ENCODE measurements at places on chromosomes 5 and 9.

DNA sequence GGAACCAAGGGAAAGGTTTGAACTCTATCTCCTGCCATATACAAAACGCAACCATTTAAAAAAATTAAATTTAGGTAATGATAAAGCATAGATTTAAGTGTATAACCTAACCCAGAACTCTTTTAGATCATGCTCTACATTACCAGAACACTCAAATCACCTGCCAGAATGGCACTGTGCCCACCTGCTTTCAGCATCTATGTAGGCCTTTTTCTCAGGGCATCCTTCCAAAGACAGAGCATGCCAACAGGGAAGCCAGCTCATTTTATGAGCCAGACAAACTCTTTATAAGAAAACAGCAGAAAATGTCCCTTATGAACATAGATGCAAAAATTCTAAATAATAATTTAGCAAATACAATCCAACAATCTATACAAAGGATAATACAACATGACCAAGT, 47.9 kb upstream of the SMAD5 start:
- DNase-seq = no peak

DNA sequence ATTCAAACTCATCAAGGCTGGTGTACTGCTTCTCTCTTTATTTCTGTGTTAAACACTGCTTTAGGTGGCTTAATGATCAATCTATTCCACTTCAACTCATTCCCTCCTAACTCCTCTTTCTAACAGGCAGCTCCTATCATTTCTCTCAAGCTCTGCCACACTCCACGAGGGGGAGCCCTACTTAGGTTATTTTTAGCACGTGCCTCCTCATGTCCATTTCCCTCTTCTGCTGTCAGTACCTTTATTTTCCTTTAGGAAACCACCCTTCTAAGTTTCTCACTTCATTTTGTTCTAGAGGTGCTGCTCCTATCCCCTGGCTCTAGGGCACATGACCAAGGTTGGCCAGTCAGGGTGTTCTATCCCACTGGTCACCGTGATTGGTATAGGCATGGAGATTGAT, 6.7 kb upstream of the BRINP1 start:
- no peak for DNase-seq

GRCh38 chr9:99876190-99876589, 30.3 kb upstream of the STX17 start:
- DNase-seq = no peak

GRCh38 chr5:135569755-135570452, 8.9 kb downstream of the CXCL14 start:
- DNase-seq = no peak

- peak; percentile 60 for DNase-seq
These were observed 281.5 kb downstream of the EFNA5 start for GRCh38 chr5:107389130-107389774.

DNA sequence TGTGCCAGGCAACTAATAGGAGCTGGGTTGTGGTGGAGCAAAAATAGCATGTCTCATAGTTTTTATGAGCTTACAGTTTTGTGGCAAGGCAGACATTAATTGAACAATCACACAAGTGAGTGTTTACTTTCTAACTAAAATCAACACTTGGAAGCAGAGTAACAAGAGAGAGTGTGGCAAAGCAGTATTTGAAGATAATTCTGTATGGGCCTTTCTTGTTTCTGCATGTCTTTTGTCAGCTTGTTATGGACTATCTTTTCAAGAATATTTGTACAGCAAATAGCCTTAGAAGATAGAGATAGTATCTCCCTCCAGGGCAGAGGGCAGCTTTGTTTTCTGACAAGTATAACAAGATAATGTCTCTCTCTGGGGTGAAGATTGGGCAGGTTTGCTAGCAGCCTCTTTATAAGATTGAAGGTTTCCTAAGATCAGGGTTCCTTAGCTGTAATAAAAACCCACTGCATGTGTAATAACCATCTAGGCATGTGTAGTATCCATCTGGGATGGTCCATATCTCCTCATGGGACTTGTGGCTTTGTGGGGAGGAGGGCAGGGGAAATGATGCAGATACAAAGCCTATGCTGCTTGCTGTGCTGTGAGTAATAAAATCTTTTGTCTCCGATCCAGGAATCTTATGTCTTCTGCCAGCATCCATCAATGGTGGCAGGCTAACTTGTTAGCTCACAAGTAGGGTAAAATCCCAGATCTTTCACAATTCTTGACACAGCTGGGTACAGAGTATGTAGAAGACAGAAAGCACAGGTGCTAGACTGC, 479.9 kb downstream of the KDM4C start:
- peak; percentile 60 for DNase-seq

GRCh38 chr5:97224112-97224750, 41.2 kb upstream of the RIOK2 start:
- peak; percentile 65 for DNase-seq

- DNase-seq = no peak
These were observed 213.0 kb downstream of the SMARCA2 start for GRCh38 chr9:2228132-2228531.

- peak; percentile 32 for DNase-seq
These were observed at the start of gene ABITRAM for GRCh38 chr9:108934323-108934893. TSS of gene ABITRAM (plus strand) at chr9:108934400. CDS start at chr9:108934487, 87 bp downstream.

DNA sequence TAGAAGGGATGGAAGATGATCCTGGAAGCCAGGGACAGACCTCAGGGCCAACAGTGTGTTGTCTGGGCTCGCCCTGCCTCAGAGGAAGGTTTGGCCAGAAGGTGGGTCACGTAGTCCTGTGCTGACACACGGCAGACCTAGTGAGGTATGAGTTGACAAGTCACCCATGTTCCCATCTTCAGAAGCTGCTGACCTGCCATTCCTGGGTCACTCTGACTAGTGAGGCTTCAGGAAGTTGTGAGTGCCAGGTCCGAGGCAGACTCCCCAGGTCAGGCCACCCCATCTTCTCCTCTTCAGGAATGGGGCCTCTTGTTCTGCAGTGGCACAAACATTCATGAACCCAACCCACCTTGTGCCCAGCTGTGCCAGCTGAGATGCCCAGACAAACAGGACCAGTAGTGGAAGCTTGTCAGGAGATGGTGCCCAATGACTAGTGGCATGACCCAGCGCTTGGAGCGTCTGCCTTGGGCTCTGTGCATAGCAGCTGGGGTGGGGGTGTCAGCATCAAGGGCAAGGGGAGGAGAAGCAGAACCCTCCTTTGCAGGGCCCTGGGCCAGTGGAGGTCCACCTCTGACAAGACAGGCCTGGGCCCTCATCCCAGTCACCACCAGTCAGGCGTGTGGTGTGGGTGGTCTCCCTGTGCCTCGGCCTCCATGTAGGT, 16.8 kb upstream of the ANGPTL2 start:
- no peak for DNase-seq

DNA sequence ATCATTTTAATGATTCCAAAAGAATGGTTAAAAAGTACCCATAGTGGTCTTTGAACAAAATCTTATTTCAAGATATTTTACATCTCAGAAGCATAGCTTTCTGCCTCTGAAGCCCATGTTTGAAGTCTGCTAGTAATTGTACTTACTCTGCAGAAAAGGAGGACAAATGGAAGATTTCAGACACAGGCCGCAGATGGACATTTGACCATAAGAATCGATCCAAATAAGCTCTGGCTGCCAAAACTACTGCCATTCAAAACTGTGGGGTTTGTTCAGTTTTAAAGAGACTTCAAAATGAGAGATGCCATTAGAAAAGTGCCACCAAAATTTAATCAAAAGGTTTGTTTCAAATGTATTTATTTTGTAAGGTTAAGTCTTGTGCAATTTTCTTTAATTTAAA, 306.7 kb downstream of the DTWD2 start:
- DNase-seq = no peak

- DNase-seq = no peak
These were observed 8.0 kb downstream of the SYNPO start for GRCh38 chr5:150648294-150649107.

GRCh38 chr9:135224921-135225541, 137.6 kb downstream of the OLFM1 start:
- no peak for DNase-seq

DNA sequence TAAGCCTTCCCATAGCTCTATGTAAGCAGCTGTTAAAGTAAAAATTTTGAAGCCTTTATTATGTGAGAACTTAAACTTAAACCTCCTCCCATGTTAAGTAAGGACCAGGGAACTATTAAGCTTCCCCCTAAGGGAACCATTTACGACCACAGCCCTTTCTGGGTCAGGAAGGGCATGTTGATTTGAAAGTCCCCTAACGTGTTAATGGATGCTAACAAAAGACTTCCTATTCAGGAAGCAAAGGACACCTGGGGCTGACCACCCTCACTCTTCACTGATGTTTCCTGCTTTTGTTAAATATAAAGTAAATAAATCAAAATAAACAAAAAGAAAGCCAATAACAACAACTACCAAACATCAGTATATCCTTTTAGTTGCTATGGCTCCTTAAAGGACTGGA, 170.6 kb upstream of the RFX3 start:
- DNase-seq = no peak

DNA sequence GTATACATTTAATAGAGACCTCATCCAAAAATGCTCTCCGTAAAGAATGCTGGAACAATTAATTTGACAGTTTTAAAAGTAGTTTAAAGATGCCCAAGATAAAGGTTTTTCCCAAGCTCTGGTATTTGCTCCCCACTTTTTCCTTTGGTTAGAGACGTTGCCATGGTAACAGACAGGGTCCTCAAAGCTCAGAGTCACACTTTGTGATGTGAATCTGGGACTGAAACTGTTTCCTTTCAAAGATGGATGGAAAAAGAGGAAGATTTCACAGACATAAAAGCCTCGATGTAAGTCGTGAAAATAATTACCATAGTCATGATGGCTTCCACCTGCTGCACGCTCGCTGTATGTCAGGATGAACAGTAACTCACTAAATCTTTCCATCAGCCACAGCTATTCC, 229.5 kb downstream of the MSX2 start:
- no peak for DNase-seq

DNA sequence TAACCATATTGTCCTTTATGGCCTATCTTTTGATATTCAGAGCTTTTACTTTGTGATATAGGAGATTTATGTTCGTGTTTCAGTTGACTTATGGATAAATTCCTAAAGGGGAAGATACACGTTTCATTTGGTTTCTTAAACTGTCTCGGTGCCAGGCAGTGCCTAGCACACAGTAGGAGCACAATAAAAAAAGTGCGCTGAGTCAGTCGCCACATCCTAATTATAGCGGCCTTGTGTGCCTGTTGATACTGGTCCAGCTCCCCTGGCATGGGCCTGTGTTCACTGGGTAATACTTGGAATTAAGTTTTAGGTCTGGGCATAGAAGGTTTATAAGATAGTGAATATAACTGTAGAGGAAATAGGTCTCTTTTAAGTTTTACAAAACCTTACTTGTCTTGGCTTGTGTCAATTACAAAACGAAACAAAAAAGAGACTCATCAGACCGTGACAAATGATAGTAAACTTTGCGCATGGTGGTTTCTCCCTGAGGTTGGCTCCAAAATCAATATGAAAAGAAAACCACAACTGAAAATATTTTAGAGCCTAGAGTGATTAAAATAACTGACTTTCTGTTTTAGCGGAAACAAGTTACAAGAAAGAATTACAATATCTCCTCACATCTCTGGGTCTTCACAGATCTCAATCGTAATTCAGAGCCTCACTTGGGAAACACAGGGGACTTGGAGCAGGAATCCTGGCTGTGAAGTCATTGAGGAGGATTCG, 84.8 kb downstream of the MVB12B start:
- no peak for DNase-seq

GRCh38 chr5:95892784-95893354, 68.8 kb downstream of the ELL2 start:
- no peak for DNase-seq

DNA sequence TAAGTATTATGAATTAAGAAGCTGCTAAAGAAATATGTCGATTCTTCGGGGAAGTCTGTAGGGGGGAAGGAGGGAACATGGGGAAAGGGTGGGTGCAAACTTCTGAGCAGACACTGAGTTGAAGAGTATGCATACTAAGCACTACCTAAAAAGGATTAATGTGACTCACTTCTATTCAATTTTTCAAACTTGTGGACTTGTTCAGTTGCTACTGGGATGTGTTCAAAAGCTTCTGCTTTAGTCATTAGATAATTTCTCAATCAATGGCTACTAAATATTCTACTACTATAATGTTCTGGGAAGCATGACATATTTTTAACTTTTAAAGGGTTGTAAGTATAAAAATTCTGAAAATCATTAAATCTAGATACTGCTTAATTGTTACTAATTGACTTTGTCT, 109.7 kb upstream of the FER start:
- DNase-seq = no peak

- DNase-seq = no peak
These were observed 25.5 kb downstream of the DAB2IP start for GRCh38 chr9:121676926-121677325.

- no peak for DNase-seq
These were observed 9.7 kb downstream of the ESM1 start for GRCh38 chr5:54975701-54976100.

DNA sequence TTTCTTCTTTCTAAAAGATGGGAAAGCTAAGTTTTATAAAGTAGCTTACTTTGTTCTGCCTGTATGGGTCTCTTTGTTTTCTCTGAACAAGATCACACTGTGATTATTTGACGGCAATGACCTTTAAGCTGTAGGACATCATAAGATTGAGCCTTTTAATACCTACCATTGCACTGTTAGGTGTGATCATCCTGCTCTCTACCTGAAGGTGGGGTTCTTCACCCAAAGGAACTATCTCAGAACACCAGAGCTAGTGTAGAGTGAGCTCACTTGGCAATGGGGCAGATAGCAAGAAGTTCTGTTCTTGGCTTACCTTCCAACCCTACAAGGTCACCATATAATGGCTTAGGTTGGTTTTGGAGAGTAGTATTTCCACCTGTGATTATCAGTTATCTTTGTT, 200.2 kb downstream of the SPATA31D1 start:
- no peak for DNase-seq

GRCh38 chr9:14418301-14418940, 104.5 kb upstream of the NFIB start:
- no peak for DNase-seq

DNA sequence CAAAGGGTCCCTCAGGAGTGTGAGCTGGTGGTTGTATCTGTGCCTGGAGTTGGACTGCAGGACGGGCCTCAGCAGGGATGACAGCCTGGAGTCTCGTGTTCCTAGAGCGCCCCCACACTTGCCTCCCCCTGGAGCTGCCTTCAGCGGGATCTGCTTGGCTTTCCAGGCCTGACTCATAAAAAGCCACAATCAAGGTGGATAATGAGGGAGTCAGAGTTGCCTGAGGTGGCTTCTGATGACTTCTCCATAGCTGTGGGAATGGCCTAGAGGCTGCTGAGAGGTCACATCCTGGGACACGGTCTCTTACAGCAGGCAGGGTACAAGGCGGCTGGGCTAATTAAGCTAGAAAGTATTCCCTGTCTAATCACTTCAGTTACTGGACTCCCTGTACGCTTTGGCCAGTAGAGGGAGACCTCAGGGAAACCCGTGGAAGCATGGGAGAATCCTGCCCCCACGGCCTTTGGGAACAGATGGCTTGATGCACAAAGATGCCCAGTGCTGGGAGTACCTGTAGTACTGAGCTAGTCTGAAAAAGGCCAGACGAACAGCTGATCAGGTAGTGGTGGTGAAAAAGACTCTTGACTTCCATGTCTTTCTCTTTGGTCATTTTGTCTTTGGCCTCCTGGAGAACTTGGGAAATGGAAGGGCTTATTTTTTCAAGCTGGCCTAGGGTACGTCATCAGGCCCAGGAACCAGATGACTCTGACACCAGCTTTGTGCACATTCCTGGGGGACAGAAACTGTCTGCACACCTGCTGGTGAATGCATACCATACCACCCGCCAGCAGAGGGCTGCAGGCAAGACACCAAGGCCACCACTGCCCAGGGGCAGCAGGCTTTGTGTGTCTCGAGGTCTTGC, 16.1 kb upstream of the FRRS1L start:
- no peak for DNase-seq
